ENCODE measurements at places on chromosomes 4 and X. TPM values are rescaled to one million over a fixed set of nuclear protein-coding genes. Genes with fewer than 3 reads are reported as not detected.

PDE6B gene
- 1.9 TPM for total RNA-seq

S100G gene
- total RNA-seq: not detected

USP17L25 gene
- not detected for total RNA-seq

CT83 gene
- total RNA-seq: not detected

ART3 gene
- total RNA-seq: 0.25 TPM

LPAR4 gene
- total RNA-seq: not detected

MAOA gene
- 0.62 TPM for total RNA-seq

MID2 gene
- 14.2 TPM for total RNA-seq

MAMLD1 gene
- 1.6 TPM for total RNA-seq

KLHL13 gene
- total RNA-seq: 9.8 TPM

HSPA4L gene
- total RNA-seq: 7.2 TPM

NMU gene
- total RNA-seq: 2.8 TPM

AASDH gene
- total RNA-seq: 6.6 TPM

NR3C2 gene
- total RNA-seq: 1.9 TPM

Measured in H4 (cell line).